ENCODE measurements at places on chromosomes 5 and 9.

DNA sequence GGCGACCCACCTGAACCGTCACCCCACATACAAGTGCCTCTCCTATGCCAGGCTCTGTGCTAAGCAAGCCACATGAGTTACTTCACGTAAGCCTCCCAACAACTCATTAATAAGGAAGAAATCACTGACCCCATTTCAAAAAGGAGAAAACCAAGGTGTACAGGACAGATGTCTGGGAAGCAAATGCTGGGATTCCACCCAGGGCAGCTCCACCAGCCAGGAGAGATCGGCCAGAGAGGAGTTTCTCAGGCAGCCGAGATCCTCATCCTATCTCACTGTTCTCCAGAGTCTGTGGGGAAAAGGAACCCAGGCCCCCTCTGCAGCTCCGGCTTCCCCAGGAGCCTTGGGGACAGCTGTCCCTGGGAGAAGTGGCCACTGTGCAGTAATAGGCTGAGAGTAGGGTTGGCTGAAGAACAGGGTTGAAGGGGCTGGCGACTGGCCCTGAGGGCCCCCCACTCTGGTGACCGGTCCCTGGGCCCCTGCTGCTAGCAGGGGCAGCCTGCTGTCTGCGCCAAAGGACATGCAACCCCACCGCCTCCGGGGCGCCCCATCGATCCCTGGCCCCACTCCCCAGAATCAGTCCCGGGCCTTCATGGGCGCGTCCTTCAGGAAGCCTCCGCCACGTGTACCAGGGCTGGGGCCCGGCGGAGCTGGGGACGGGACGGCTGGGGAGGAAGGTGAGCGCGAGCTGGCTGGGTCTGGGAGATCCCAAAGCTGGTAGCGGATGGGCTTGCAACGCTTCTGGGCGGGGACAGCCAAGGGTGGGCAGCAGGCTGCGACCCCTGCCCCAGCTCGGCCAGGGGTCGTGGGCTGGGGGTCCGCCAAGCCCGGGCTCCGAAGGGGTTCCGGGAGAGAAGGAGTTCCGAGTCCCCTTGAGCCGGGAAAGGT, 44.1 kb upstream of the STXBP1 start:
- no peak for DNase-seq

- no peak for DNase-seq
Measured at GRCh38 chr5:169702693-169703481, 65.8 kb downstream of the DOCK2 start.

DNA sequence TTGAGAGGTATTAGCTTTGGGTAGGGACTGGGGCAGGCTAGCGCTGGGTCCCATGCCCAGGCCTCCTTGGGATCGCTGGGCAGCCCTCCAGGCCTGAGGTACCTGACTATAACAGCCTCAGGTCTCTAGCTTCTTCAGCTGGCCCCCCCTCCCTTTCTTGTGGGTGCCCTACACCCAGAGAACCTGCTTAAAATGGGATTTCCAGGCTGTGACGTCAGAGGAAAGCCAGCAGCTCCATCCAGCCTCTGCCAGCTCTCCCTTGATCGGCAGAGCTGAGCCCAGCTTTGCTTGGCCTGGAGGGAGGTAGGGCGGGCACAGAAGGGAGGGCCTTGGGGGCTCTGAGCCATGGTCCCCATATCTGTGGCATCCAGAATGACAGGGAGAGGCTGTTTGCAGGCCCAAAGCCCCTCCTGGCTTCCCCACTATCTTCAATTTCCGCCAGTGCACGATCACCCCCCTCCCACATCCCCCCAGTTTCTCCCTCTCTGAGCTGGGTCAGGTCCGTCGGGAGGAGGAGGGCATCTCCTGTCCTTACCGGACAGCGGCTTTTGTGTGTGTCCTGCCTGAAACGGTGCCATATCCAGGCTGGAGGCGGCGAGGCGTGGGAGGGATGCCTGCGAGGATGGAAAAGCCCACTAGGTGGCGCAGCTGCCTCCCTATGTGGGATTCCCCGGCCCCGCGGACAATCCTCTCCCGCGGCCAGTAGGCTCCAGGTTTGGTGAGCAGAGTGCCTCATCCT, 10.8 kb downstream of the REEP2 start:
- peak; percentile 37 for DNase-seq

- DNase-seq: no peak
Measured at GRCh38 chr5:149378241-149378820, 761 bp downstream of the IL17B start.

- DNase-seq: no peak
Measured at GRCh38 chr9:79360387-79361347, 211.1 kb upstream of the TLE4 start.

- DNase-seq: peak; percentile 89
Measured at GRCh38 chr9:130139251-130139650, 33.0 kb upstream of the NCS1 start.

DNA sequence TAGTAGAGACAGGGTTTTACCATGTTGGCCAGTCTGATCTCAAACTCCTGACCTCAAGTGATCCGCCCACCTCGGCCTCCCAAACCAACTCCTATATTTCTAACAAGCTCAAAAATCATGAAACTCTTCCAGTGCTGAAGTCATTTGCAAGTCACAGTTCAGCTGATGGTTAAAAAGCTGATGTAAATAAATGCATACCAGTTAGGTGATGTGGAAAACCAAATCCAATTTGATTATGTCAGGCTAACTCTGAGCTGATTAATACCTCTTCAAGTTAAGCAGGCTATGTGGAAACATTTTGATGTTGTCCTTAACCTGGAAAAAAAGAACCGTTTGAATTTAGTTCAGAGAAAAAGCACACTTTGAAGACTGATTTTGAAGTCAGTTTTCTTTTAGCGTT, 51.0 kb downstream of the TMEM252 start:
- no peak for DNase-seq

GRCh38 chr9:110126986-110127864, 80.7 kb downstream of the C9orf152 start:
- DNase-seq: no peak

- no peak for DNase-seq
Measured at GRCh38 chr5:172594867-172595466, 46.1 kb upstream of the NEURL1B start.

DNA sequence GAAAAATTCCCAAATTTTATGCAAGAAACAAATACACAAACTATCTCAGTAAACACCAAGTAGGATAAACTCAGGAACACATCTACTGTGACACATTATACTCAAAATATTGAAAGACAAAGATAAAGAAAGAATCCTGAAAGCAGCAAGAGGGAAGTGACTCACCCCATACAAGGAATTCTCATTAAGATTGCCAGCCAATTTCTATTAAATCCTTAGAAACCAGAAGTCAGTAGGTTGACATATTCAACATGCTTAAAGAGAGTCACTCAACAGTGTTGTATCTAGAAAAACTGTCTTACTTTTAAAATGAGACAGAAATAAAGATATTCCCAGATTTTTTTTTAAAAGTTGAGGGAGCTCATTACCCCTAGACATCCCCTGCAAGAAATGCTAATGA, 15.5 kb downstream of the SPATA31E1 start:
- no peak for DNase-seq

DNA sequence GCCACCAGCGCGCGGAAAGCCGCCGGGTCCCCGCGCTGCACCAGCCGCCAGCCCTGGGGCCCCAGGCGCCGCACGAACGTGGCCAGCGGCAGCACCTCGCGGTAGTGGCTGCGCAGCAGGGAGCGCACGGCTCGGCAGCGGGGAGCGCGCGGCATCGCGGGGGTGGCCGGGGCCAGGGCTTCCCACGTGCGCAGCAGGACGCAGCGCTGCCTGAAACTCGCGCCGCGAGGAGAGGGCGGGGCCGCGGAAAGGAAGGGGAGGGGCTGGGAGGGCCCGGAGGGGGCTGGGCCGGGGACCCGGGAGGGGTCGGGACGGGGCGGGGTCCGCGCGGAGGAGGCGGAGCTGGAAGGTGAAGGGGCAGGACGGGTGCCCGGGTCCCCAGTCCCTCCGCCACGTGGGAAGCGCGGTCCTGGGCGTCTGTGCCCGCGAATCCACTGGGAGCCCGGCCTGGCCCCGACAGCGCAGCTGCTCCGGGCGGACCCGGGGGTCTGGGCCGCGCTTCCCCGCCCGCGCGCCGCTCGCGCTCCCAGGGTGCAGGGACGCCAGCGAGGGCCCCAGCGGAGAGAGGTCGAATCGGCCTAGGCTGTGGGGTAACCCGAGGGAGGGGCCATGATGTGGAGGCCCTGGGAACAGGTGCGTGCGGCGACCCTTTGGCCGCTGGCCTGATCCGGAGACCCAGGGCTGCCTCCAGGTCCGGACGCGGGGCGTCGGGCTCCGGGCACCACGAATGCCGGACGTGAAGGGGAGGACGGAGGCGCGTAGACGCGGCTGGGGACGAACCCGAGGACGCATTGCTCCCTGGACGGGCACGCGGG, at the start of gene TERT:
Gene TERT (minus strand): TSS at position 234 of the 815 bp plus-strand sequence. CDS start 79 bp downstream, at position 155.
- DNase-seq: no peak

DNA sequence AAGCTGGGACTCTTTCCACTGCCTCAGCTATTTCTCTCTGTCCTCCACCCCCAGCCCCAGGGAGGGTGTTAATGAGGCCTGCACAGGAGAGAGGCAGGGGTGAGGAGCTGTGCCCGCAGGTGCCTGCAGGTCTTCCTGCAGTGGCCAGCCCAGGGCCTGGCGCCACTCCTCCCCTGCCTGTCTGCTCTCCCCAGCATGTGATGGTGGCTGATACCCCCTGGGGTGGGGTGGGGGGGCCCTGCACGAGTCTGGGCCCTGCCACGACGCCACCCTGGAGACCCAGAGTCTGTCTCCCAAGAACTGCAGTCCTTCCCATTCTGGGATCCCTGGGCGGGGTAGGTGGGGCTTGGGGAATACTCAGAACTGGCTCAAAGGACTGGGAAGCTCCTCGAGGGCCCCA, 166.4 kb upstream of the SMIM23 start:
- DNase-seq: no peak

DNA sequence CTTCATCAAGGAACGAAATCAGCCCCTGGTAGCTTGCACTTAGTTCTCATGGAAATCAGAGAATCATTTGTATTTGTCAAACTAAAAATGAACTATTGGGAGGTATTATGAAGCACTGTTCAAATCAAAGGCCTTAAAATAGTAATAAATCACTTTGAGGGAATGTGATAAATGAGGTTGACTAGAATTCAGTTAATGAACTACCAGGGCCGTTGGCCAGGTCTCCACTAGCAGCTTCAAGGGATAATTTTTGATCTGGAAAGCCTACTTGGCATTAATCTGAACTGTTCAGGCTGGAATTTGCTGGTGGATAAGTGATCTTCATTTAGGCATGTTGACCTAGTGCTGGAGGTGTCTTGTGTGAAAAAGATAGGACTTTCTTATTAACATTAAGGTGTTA, 76.4 kb upstream of the GPR151 start:
- no peak for DNase-seq

GRCh38 chr9:124347968-124348358, 67.3 kb downstream of the PSMB7 start:
- no peak for DNase-seq

- peak; percentile 54 for DNase-seq
Measured at GRCh38 chr9:75088646-75089372, 495 bp downstream of the OSTF1 start.

GRCh38 chr9:2622461-2623287, 1.1 kb downstream of the VLDLR start:
- DNase-seq: peak; percentile 33

- DNase-seq: no peak
Measured at GRCh38 chr5:172173564-172174153, 14.4 kb downstream of the STK10 start.

- no peak for DNase-seq
Measured at GRCh38 chr5:72558383-72558782, 51.2 kb upstream of the ZNF366 start.

DNA sequence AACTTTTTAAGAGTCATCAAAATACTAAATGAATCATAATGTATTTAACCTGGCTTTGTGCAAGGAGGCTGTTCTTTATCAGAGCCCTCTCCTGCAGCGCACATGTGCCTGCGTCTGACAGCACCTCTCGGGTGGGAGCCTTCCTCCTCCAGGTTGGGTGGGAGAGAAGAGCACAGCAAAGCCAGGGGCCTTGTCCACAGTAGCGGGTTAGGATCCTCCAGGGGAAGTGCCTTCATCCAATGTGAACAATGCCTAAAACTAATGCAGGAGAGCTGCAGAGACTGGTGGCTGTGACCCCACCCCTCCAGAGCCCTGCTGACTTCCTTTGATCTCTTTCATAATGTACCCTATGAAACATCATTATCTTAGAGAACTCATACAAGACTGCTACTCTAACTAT, 10.2 kb downstream of the UBE2QL1 start:
- DNase-seq: no peak

DNA sequence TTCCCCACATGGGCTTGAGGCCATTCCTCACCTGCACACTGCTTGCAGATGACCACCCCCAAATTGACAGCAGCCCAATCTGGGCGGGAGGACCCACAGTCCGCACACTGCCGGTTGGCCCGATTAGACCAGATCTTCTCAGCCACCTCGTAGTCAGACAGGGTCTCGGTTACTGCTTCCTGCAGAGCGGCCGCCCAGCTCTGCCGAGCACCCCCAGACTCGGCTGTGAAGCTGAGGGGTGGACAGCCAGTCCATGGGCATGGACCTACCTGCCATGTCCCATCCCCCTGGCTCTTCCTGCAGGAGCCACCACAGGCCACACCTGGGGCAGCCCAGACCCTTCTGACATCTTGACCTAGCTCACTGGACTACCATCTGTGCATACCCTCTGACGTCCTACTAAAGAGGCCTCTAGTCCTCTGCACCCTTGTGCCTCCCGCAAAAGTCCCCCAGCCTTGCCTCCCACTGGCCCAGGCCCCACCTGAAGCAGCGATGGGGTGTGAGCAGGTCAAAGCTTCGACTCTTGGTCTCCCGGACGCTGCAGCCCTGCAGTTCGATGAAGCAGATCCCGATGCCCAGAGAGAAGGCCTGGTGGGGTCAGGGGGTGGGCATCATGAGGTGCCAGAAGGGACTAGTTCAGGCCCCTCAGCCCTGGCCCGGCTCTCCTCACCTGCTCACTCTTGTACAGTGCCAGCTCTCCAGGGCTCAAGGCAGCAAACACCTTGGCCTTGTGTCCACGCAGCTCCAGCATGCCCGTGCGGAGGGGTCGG, 9.8 kb downstream of the ARAP3 start:
- DNase-seq: no peak

GRCh38 chr5:95057615-95058014, 227.3 kb downstream of the MCTP1 start:
- DNase-seq: no peak

- DNase-seq: no peak
Measured at GRCh38 chr5:156836846-156837245, 13.2 kb upstream of the PPP1R2B start.

DNA sequence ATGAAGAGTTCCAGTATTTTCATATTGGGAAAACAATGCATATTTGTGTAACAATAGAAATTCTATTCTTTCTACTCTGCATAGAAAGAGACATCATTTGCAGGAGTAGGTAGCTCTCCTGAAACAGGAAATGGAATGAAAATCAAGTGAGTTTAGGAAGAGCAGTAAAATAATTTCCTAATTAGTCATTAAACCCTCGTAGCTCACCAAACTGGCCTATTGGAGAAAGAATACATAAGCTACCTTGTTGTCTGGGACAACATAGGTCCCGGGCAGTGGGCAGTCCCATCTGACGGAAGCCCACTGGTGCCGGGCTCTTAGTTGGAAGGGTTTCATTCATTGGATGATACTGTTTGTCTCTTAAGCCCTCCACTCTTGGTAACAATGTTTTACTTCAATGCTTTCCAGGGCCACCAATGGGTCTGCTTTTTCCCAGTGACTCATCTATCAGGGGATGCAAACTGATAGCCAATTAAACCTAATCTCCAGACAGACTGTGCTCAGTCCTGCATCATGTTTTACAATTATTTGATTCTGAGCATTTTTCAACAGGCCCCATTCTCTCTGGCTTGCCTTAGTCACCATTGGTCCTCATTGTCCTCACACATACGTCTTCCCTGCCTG, 46.5 kb downstream of the GNA14 start:
- DNase-seq: no peak

Data from NCI-H2171 (cell line).